ENCODE measurements at places on chromosomes 6 and 20. TPM values are rescaled to one million over a fixed set of nuclear protein-coding genes. Genes with fewer than 3 reads are reported as not detected.

Gene MBOAT1
- 1.2 TPM for total RNA-seq

Gene KCNK16
- not detected for total RNA-seq

Gene CPNE5
- not detected for total RNA-seq

Gene CLPSL1
- total RNA-seq = not detected

Gene DEF6
- total RNA-seq = 1.1 TPM

Gene C6orf15
- not detected for total RNA-seq

Gene ANGPT4
- not detected for total RNA-seq

Gene ENPP1
- 8.6 TPM for total RNA-seq

Measured in chondrocyte (in vitro differentiated cells).